Aorta (tissue), 5 donors: ENCODE measurements at places on chromosomes 4 and X.

GRCh38 chr4:87097075-87097474 lies 123.3 kb downstream of the KLHL8 start:
- no peak for DNase-seq

DNA sequence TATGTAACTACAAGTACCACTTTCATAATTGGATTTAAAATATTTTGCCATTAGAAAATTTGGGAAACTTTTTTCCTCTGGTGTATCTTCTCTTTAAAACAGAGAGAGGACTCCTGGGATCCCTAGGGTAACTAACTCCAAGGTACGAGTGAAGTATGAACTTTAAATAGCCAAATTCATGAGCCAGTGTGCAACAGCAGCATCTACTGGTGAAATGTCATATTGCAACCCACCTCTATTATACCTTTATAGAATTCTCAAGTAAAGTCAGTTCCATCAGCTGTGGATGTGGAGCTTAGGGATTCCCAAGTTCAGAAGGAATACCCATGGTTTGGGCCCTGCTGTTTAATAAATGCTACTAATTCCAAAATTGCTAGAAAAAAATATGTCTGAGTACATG lies 282.7 kb upstream of the TAPT1 start:
- DNase-seq, result no peak

- DNase-seq, result no peak
These were observed 1017.5 kb upstream of the TENM3 start for GRCh38 chr4:181225616-181226261.

GRCh38 chr4:8821151-8821950 lies 50.3 kb downstream of the HMX1 start:
- no peak for DNase-seq

- DNase-seq, result no peak
These were observed 8.2 kb downstream of the KLHL4 start for GRCh38 chrX:87525771-87526229.

DNA sequence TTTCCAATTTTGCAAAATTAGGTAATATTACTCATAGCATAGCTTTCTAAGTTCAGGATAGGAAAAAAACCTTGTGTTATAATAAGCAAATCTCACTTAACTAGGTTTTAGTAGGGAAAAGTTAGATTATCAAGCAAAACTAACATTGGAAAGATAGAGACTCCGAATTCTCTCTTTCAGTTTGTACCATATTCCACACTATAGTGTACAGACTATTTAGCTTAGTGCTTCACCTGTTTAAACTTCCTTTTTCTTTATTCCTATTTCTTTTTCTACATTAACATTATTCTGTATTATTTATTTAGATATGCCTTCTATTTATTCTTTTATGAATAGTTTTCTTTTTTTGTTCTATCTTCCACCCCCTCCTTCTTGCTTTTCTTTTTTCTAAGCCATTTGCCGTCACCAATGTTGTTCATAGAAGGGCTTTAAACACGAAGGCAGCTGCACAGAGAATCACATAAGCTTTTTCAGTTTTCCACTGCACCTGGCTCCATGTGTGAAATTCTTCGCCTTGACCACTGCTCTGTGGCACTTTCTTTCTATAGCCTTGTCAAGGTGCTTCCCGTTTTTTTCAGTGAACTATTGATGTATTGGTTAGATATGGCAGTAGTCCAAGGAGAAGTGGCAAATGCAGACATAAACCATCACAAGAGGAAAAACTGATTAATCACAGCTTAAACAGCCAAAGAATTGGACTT lies 8.5 kb downstream of the PCDH10 start:
- no peak for DNase-seq

DNA sequence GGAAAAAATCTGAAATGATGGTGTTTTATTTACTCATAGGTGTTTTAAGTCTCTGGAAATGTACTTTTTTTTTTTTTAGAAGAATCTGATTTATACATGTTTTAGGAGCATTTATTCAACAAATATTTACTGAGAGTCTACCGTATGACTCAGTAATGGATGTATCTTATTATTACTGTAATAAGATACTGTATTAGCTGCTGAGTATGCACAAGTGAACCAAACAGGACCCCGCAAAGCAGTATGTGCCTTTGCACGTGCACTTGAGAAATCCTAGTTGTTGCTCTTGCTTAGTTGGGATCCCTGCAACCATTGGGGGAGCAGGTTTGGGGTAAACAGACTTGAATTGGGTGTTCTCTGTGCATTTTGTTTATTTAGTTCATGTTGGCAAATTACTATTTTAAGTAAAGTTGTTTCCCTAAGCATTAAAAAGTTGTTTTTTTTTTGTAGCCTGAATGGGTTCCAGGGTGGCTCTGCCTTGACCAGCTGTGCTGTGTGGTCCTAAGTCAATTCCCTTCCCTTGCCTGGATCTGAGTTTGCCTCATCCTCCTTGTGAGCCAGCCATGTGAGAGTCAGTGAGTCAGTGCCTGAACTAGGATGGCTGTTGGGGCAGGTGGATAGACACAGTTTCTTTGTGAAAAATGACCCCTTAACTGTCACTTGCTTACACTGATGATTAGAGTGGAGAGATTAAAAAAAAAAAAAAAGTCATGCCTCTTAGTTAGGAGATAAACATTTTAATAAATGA lies 27.7 kb downstream of the DCUN1D4 start:
- no peak for DNase-seq

DNA sequence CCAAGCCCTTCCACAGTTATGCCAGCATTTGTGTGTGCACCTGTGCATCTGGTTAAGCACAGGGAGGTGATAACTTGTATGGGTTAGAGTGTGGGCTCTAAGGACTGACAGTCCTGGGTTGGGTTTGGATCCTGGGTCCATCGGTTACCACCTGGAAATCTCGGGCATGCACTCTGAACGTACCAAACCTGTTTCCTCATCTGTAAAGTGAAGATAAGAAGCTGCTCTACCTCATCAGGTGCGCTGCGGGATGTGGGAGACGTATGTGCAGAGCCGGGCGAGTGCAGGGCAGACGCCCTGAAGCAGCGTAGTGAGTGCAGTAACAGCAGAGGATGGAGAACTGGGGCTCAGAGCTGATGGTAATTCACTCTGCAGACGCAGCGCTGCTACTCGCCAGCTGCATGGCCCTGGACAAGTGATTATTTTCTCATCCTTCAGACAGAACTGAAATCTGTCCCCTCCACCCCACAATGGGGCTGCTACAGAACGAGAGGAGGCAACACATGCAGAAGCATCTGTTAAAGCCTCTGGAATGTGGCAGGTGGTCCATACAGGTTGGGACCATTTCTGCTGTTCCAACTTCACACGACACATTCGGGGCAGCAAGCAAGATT lies 64.4 kb downstream of the HADH start:
- DNase-seq, result no peak

- no peak for DNase-seq
These were observed 56.1 kb downstream of the TRIML2 start for GRCh38 chr4:188053302-188053701.

DNA sequence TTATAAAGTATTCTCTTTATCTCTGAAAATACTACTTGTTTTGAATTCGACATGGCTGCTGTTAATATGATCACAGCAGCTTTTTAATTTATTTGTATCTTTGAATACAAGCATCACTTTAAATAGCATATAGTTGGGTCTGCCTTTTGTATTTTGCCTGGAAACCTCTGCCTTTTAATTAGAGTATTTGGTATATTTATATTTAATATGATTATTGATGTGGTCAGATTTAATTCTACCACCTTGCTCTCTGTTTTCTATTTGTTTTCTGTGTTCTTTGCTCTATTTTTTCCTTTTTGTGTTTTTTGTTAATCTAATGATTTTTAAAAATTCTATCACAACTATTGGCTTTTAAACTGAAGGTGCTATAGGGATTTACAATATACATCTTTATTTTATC lies 21.7 kb downstream of the STK32B start:
- no peak for DNase-seq

DNA sequence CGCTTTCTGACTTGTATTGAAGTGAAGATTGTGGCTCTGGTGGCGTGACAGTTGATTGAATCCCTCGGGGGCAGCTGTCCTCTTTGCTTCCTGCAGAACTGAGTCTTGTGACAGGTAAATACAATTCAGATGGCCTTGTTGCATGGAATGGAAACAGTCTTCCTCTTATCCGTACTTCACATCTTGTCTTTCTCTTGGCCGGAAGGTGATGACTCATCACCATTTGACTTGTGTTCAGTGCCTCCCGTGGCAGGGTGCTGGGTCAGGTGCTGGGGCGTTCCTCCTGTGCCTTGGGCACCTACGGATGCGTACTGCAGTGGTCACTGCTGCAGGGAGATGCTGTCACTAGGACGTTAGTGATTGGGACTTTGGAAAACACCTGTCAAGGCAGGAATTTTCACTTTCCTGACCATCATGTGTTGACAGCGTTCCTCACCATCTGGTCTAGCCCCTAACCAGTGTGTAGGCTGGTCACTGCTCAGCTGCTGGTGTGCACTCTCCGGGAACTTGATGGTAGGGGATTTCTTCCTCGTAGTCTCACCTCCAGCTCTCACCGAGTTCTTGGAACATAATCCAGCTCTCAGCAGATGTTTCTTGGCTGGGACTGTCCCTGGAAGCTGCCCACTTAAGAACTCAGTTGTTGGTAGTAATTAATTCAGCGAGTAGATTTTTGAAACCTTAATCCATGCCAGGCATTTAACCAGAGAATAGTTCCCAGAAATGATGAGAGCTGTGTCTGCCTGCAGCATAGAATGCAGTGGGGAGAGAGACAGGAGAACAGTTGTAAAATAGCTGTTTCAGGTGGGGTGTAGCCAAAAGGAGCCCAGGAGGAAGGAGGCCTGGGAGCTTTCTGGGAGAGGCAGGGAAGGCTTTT lies 7.2 kb downstream of the TBC1D14 start:
- peak; percentile 73 for DNase-seq

DNA sequence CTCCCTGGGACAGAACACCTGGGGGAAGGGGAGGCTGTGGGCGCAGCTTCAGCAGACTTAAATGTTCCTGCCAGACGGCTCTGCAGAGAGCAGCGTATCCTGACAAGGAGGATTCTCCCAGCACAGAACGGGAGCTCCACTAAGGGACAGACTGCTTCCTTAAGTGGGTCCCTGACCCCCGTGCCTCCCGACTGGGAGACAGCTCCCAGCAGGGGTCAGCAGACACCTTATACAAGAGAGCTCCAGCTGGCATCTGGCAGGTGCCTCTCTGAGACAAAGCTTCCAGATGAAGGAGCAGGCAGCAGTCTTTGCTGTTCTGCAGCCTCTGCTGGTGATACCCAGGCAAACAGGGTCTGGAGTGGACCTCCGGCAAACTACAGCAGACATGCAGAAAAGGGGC lies 44.5 kb upstream of the FAAH2 start:
- DNase-seq, result no peak

DNA sequence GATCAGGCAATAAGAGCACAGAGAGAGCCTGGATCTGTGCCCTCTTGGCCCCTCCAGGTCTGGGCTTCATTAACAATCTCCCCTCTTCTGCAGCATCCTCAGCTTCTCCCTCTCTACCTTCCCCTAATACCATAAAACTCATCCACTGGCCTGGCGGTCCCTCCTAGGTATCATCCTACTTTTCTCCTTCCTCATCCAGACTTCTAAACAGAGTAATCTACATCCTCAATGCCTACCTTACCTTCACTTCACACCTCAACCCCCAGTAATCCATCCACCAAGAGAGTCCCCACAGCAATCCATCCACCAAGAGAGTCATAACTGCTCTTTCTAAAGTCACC lies 17.0 kb downstream of the FGFBP1 start:
- DNase-seq, result no peak

- DNase-seq, result no peak
These were observed 281.0 kb upstream of the MAOA start for GRCh38 chrX:43375136-43375535.

DNA sequence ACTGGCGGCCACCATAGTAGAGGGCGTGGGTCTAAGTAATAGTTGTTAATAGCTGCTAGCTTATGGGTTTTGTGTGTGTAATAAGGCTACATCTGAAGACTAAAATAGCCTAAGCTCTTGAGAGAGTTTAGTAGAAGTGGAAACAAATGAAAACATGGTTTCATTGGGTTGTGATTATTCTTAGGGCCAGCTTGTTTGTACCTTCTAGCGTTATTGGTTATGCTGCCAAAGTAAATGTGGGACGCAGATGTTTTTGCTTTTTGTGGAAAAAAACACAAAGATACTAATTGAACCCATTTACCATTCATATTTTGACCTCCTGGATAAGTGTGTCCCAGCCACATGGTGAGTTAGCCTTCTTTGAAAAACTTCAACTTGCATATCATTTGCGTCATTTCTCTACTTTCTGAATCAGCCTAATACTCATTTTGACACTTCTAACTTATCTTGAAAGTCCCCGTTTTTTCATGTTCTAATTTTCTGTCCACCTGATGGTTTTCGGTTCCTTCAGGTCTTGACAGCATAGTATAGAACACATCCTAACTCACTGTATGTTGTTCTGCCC lies 305.3 kb downstream of the FRMPD4 start:
- no peak for DNase-seq

- DNase-seq, result no peak
These were observed 237.6 kb upstream of the NDST3 start for GRCh38 chr4:117796677-117797076.

GRCh38 chr4:22537864-22538263 lies 22.0 kb upstream of the ADGRA3 start:
- DNase-seq, result no peak

- DNase-seq, result no peak
These were observed 48.2 kb upstream of the SLIT2 start for GRCh38 chr4:20203508-20203907.

DNA sequence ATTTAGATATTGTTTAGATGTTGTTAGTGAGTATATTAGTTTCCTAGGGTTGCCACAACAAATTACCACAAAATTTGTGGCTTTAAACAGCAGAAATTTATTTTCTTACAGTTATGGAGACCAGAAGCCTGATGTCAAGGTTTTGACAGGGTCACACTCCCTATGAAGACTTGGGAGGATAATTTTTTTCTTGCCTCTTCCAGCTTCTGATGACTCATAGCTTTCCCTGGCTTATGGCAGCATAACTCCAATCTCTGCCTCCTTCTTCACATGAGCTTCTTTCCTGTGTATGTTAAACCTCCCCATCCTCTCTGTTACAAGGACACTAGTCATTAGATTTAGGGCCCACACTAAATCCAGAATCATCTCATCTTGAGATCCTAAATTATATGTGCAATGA lies 20.9 kb upstream of the RAB40A start:
- DNase-seq, result no peak

- DNase-seq, result no peak
These were observed 69.3 kb upstream of the CCDC160 start for GRCh38 chrX:134167591-134168203.

GRCh38 chr4:2792711-2793585 lies at the start of gene SH3BP2:
Gene SH3BP2, plus strand, starts transcription at chr4:2793085. Its CDS starts 27,533 bp downstream, at chr4:2820618.
- peak; percentile 89 for DNase-seq

GRCh38 chr4:139085141-139085540 lies 69.6 kb downstream of the NOCT start:
- DNase-seq, result no peak

- DNase-seq, result no peak
These were observed 10.6 kb downstream of the PABPC1L2A start for GRCh38 chrX:73068467-73069364.

DNA sequence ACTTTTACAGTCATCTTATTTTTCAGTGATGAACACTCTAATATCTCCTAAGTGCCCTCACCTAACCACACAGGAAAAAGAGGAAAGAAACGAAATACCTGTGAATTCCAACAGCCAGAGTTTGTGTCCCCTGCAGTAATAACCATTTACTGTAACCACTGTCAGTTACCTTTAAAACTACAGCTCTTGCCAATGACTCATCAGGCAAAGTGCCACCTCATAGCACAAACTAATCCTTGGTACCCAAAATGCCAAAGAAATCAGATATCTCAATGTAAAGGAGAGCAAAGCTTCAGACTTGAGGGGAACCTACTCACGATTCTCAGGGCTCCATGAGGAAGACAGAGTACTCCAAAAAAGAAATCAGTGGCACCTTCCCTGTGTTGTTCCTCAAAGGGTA lies 146.5 kb downstream of the NDST3 start:
- no peak for DNase-seq
